Renal pelvis (tissue), 12 donors: ENCODE measurements at places on chromosomes 2 and 18. TPM values are rescaled to one million over a fixed set of nuclear protein-coding genes. Genes with fewer than 3 reads are reported as not detected.

Gene GALNT13
- polyA plus RNA-seq: 1.4 TPM

Gene TBR1
- 0.01 TPM for polyA plus RNA-seq

Gene SKA1
- 7.1 TPM for polyA plus RNA-seq

Gene NAT8
- 30.4 TPM for polyA plus RNA-seq

Gene CCDC142
- 10.2 TPM for polyA plus RNA-seq

Gene LHCGR
- 0.24 TPM for polyA plus RNA-seq

Gene SLC20A1
- 40.0 TPM for polyA plus RNA-seq

Gene ITM2C
- 951 TPM for polyA plus RNA-seq

Gene ELOA2
- polyA plus RNA-seq: not detected

Gene ALK
- 0.36 TPM for polyA plus RNA-seq

Gene TACR1
- 2.1 TPM for polyA plus RNA-seq

Gene CHRND
- polyA plus RNA-seq: 1.2 TPM
